ENCODE measurements at places on chromosomes 6 and 20.

DNA sequence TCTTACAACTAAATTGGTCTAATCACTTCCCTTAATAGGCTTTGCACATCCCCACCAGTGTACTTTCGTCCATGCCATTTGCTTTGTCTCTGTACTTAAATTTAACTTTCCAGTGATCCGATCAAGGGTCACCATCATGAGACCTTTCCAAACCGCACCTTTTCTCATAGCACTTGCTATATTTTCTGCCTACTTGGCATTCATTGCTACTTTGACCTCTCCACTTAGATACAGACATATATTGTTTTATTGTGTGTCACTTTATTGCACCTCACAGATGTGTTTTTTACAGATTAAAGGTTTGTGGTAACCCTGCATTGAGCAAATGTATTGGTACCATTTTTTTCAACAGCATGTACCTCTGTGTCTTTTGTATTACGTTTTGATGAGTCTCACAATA lies 14.8 kb downstream of the SUMO4 start:
- no peak for DNase-seq

DNA sequence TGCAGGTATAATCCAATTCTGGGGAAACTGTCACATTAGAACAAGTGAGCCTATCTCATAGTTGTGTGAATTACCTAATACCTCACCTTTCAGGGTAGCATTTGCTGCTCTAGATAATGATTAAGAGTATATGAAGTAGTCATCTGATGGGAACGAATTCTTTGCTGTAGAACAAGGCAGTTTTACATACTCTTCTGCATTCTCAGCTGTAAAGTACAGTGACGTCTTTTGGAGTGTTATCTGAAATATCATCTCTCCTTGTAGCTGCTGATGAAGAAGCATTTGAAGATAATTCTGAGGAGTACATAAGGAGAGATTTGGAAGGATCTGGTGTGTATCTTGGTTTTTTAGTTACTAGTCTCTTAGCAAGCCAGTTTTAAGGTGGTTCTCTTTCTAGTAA lies 28.4 kb downstream of the CSE1L start:
- no peak for DNase-seq

- no peak for DNase-seq
These were observed 20.6 kb downstream of the MMP24OS start for GRCh38 chr20:35257175-35257909.

- DNase-seq = no peak
These were observed 112.9 kb upstream of the TOP1 start for GRCh38 chr20:40915756-40916155.

- no peak for DNase-seq
These were observed 36.5 kb downstream of the SLC2A12 start for GRCh38 chr6:134015719-134016557.

- no peak for DNase-seq
These were observed 139.1 kb upstream of the LAMP5 start for GRCh38 chr20:9375221-9375681.

DNA sequence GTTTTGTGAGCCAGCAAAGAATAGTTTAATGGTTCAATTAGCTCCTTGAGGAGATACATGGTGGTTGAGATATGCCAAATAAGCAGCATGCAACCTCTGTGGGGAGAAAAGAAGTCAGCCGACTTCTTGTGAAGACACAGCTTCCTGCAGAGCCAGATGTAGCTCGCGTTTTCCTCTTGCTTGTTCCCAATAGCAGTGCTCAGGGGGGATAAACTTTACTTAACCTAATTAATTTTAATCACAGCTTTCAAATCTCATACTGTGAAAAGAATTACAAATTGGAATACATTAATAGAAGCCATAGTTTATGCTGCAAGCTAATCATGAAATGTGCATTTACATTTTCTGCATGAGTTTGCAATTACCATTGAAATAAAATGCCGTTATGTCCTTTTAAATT lies 106.2 kb downstream of the MAP3K7 start:
- no peak for DNase-seq

- no peak for DNase-seq
These were observed 25.3 kb downstream of the RIPOR2 start for GRCh38 chr6:24910331-24910960.

GRCh38 chr20:25320035-25320800 lies 70.4 kb downstream of the ABHD12 start:
- no peak for DNase-seq

DNA sequence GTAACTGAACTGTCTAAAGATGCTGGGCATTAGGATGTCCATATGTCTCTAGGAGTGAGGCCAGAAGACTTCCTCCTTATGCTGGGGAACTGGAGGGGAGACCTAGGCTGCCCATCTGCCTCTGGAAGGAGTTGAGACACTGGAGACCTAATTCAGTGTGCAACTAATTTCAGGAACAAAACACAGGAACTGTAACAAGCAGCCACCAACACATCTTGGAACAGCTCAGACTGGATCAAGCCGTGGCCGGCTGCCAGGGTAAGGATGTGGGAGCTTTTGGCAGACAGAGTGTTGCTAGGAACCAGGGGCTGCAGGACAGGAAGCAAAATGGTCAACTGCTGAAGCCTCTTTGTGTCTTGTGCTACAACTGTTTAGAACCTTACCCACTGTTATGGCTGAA lies 16.4 kb upstream of the MAS1 start:
- no peak for DNase-seq

- no peak for DNase-seq
These were observed 59.5 kb downstream of the BMP6 start for GRCh38 chr6:7785243-7786035.

Measured in stimulated activated CD4-positive, alpha-beta T cell treated with anti-CD3 and anti-CD28 coated beads, TNF-alpha, amount 100 ng/mL, for 4 hours (primary cell).